ENCODE measurements at places on chromosomes 4 and X.
A peak's percentile ranks its signal among the peaks of the same experiment; 100 is the strongest.

GRCh38 chr4:107930821-107931774 is at the start of gene CYP2U1:
Gene CYP2U1, plus strand, starts transcription at chr4:107931549. Its CDS starts 95 bp downstream, at chr4:107931644.
- peak; percentile 69 for DNase-seq

DNA sequence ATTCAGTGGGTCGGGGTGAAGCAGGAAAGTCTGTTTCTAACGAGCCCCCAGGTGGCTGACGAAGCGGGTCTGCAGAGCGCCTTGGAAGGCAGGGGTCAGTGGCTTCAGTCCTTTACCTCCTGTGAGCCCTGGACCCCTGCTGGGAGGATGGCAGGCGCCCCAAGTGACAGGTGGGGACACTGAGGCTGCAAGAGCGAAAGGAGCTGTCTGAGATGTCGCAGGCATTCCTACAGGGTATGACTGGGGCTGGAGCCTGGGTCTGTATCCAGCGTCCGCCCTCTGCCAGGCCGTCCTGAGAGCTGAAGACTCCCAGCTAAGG is 103.1 kb downstream of the PSAPL1 start:
- no peak for DNase-seq

DNA sequence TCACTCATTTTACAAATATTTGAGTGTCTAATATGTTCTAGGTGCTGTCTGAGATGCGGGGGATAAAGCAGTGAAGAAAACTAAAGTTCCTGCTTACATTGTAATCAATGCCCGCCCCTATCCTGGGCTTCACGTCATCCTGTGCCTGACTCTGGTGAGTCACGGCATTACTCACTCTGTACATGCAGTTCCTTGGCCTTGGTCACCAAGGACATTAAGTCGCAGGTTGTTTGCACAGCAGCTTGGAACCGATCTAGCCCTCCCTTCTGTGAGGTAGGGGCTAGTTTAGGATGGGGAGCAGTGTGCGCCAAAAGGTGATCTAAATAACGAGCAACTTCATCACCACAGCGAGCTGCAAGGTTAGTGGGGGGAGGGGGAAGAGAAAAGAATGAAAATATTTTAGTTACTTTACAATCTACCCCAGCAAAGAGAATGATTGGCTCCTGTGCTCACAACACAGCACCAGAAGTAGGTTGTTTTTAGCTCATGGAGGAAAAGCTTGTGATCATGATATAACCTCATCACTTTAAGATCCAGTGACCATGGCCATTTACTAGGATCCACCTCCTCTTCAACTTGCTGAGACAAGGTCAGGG is 48.0 kb upstream of the HDAC8 start:
- peak; percentile 22 for DNase-seq

GRCh38 chrX:34146906-34147305 is 14.8 kb upstream of the FAM47A start:
- DNase-seq = no peak

GRCh38 chr4:109610489-109610888 is 50.4 kb downstream of the MCUB start:
- DNase-seq = no peak

All from activated T-cell treated with anti-CD3 and anti-CD28 coated beads for 24 hours (primary cell).